ENCODE measurements at places on chromosomes 3 and 15. TPM values are rescaled to one million over a fixed set of nuclear protein-coding genes. Genes with fewer than 3 reads are reported as not detected.

The CCRL2 gene
- total RNA-seq: 0.15 TPM

The POTEB3 gene
- total RNA-seq: not detected

The CCDC54 gene
- not detected for total RNA-seq

The SST gene
- total RNA-seq: not detected

The SCAANT1 gene
- not detected for total RNA-seq

The CLASP2 gene
- total RNA-seq: 20.7 TPM

The STX19 gene
- not detected for total RNA-seq

The HYAL1 gene
- total RNA-seq: 0.31 TPM

The TRPM1 gene
- not detected for total RNA-seq

The MNS1 gene
- 2.7 TPM for total RNA-seq

The EBLN2 gene
- total RNA-seq: 0.38 TPM

The ATP10A gene
- total RNA-seq: 6.8 TPM

The SLC9A9 gene
- total RNA-seq: 0.48 TPM

The CD200 gene
- total RNA-seq: not detected

The P2RY14 gene
- not detected for total RNA-seq

The GPR149 gene
- total RNA-seq: not detected

The TMF1 gene
- total RNA-seq: 17.4 TPM

The HRH1 gene
- total RNA-seq: 9.5 TPM

The DNAH12 gene
- 0.12 TPM for total RNA-seq

The CSPG5 gene
- 1.3 TPM for total RNA-seq

The DNAH1 gene
- total RNA-seq: 0.85 TPM

The PRKCD gene
- total RNA-seq: 22.4 TPM

The DAZL gene
- total RNA-seq: not detected

The TMC3 gene
- not detected for total RNA-seq

The BFSP2 gene
- not detected for total RNA-seq

The SLC6A11 gene
- 0.07 TPM for total RNA-seq

The SLC24A5 gene
- total RNA-seq: not detected

The SLC27A2 gene
- 24.3 TPM for total RNA-seq

The LRRC34 gene
- not detected for total RNA-seq

The SLC7A14 gene
- not detected for total RNA-seq

The TGM4 gene
- 0.05 TPM for total RNA-seq

The CFAP91 gene
- 0.27 TPM for total RNA-seq

The CASR gene
- total RNA-seq: not detected

The CPNE9 gene
- 0.08 TPM for total RNA-seq

The POLQ gene
- total RNA-seq: 7.5 TPM

The CPEB1 gene
- 3.4 TPM for total RNA-seq

The MYD88 gene
- total RNA-seq: 25.1 TPM

The TLR9 gene
- not detected for total RNA-seq

The XIRP1 gene
- total RNA-seq: 0.07 TPM

The ADAMTS9 gene
- 0.55 TPM for total RNA-seq

The PPM1M gene
- total RNA-seq: 3.9 TPM

The PXYLP1 gene
- 10.6 TPM for total RNA-seq

The IGSF11 gene
- total RNA-seq: 4.8 TPM

The PARP15 gene
- not detected for total RNA-seq

The TYRO3 gene
- 15.0 TPM for total RNA-seq

Data from A549 treated with DMSO at 1 μM for 4 hours (cell line).